MCF 10A (cell line): ENCODE measurements at places on chromosomes 4 and X.

DNA sequence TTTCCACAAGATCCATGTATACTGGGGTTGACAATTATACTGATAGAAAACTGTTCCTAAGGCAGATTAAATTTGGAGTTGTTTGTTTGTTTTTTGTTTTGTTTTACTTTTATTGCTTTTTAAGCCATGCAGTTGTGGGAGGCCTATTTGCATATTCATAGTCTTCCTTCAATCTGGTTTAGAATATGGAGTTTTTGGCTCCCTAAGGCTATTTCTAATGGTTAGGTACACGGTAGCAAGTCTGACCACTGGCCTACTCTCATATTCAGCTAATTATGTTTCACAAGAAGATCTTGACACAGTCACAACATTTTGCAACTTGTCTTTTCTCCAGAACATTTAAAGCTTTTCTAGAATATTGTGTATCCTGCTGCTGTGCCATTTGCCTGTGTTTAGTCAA, 725.5 kb downstream of the PCDH18 start:
- H3K4me1 ChIP-seq, result no peaks in the 10 kb centered on the region
- no peak overlapping the region for H3K4me3 ChIP-seq
- no peak overlapping the region for H3K27ac ChIP-seq
- H3K36me3 ChIP-seq, result no peaks in the 10 kb centered on the region
- H3K27me3 ChIP-seq, result no peaks in the 10 kb centered on the region

DNA sequence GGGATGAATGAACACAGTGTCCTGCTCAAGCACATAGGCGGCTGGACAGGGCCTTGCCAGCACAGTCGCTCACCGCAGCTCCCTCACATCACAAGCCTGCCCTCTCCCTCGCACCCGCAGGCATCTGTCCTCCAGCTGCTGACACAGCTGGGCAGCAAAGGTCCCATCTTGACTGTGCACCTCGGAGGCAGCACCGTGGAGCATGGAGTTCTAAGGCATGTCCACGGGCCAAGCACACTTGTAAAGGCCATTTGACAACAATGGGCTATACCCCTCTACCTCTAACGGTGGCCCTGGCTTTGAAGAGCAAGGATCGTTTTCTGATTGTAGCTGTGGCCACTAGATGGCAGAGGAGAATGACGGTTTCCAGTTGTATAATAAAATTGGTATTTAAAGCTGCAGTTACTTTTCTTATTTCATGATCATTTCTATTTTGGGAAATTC, 53.8 kb downstream of the APLN start:
- peaks cover 6% of the 10 kb centered on the region for H3K36me3 ChIP-seq
- no peak overlapping the region for H3K27ac ChIP-seq
- H3K4me1 ChIP-seq, result peaks cover 7% of the 10 kb centered on the region

DNA sequence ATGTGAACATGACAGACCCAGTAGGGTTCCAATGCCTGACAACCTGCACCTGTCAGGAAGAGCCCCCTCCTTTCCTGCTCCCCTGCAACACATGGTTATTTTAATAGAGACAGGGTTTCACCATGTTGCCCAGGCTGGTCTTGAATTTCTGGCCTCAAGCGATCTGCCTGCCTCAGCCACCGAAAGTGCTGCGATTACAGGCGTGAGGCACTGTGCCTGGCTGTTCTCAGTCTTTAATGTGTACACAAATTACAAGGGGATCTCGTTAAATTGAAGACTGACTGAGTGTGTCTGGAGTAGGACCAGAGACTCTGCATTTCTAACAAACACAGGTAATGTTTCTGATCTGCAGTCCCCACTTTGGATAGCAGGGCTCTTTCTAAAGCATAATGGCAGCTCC, 55.4 kb downstream of the NPNT start:
- no peak overlapping the region for H3K4me3 ChIP-seq
- DNase-seq, result no peak
- H3K27me3 ChIP-seq, result no peaks in the 10 kb centered on the region
- no peak overlapping the region for H3K27ac ChIP-seq
- no peaks in the 10 kb centered on the region for H3K36me3 ChIP-seq

GRCh38 chr4:48470137-48470536, 13.0 kb upstream of the SLC10A4 start:
- H3K4me1 ChIP-seq, result no peaks in the 10 kb centered on the region
- no peak overlapping the region for H3K27ac ChIP-seq
- no peaks in the 10 kb centered on the region for H3K36me3 ChIP-seq
- no peak overlapping the region for H3K4me3 ChIP-seq

GRCh38 chr4:90030953-90031352, 96.2 kb upstream of the CCSER1 start:
- peak; percentile 27 for DNase-seq
- H3K4me3 ChIP-seq, result no peak overlapping the region
- no peaks in the 10 kb centered on the region for H3K36me3 ChIP-seq
- H3K4me1 ChIP-seq, result peaks cover 6% of the 10 kb centered on the region

- no peaks in the 10 kb centered on the region for H3K27me3 ChIP-seq
- no peaks in the 10 kb centered on the region for H3K4me1 ChIP-seq
- no peak overlapping the region for H3K4me3 ChIP-seq
- H3K27ac ChIP-seq, result peak overlapping the region; percentile 54
Observed at GRCh38 chrX:18725310-18725943, 18.0 kb downstream of the PPEF1 start.

DNA sequence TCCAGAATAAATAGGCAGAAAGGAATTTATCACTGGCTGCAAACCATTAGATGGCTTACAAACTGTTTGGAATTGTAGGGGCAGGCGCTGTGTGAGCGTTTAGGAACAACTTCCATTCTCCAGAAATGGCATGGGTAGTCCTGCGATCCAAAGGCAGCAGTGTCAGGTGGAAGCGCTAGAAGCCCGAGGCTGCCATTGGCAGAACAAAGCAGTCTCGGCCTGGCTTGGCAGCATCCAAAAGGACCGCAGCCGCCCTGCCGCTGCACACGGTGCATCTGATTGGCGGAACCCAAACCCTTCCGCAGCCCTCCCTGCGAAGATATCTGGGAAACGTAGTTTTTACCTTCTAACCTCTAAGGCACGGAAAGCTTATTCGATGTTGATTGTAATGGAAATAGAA, 23.6 kb upstream of the YTHDC1 start:
- no peaks in the 10 kb centered on the region for H3K36me3 ChIP-seq
- H3K4me1 ChIP-seq, result peaks cover 35% of the 10 kb centered on the region
- H3K27ac ChIP-seq, result no peak overlapping the region
- peak; percentile 49 for DNase-seq
- peak overlapping the region; percentile 53 for H3K4me3 ChIP-seq

DNA sequence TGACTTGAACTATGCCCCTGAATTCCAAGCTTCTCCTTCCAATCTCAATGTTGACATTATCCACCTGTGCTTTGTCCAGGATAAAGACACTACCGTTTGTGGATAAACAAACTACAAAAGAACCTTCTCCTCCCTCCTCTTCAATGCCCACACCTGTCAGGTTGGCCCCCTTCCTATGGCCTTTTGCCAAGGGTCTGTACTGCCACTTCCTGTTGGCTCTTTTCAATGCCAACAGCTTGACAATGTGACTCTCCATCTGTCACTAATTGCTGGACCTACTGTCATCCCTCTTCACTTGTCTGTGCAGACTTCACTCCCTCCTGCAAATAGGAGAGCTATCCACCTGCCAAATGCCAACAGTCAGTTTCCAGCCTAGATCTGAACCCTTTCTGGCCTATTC, 35.8 kb upstream of the MID1 start:
- H3K27me3 ChIP-seq, result peaks cover 37% of the 10 kb centered on the region
- no peak overlapping the region for H3K4me3 ChIP-seq
- no peak overlapping the region for H3K27ac ChIP-seq
- no peaks in the 10 kb centered on the region for H3K4me1 ChIP-seq
- no peaks in the 10 kb centered on the region for H3K36me3 ChIP-seq
- no peak for DNase-seq

GRCh38 chr4:22202246-22202974, 253.8 kb upstream of the KCNIP4 start:
- no peaks in the 10 kb centered on the region for H3K27me3 ChIP-seq
- H3K4me1 ChIP-seq, result peaks cover 4% of the 10 kb centered on the region
- no peak overlapping the region for H3K27ac ChIP-seq
- no peaks in the 10 kb centered on the region for H3K36me3 ChIP-seq
- no peak for DNase-seq

- H3K27me3 ChIP-seq, result no peaks in the 10 kb centered on the region
- H3K27ac ChIP-seq, result no peak overlapping the region
- no peaks in the 10 kb centered on the region for H3K36me3 ChIP-seq
- DNase-seq, result no peak
- H3K4me3 ChIP-seq, result no peak overlapping the region
Observed at GRCh38 chr4:116082808-116083366, 969.5 kb upstream of the NDST4 start.

DNA sequence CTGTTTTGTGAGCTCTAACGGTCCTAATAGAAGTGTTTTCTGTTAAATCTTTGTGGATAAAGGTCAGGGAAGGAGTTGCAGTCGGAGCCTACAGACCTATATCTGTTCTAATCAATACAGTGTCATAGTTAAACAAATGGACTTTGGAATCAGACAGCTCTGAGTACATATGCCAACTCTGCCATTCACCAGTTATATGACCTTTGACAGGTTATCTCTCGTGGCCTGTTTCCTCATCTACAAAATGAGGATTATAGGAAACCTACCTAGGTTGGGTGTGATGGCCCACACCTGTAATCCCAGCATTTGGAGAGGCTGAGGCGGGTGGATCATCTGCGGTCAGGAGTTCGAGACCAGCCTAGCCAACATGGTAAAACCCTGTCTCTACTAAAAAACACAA, 89.7 kb downstream of the MID1IP1 start:
- DNase-seq, result no peak
- H3K36me3 ChIP-seq, result no peaks in the 10 kb centered on the region
- H3K27me3 ChIP-seq, result peaks cover 59% of the 10 kb centered on the region
- no peak overlapping the region for H3K27ac ChIP-seq

DNA sequence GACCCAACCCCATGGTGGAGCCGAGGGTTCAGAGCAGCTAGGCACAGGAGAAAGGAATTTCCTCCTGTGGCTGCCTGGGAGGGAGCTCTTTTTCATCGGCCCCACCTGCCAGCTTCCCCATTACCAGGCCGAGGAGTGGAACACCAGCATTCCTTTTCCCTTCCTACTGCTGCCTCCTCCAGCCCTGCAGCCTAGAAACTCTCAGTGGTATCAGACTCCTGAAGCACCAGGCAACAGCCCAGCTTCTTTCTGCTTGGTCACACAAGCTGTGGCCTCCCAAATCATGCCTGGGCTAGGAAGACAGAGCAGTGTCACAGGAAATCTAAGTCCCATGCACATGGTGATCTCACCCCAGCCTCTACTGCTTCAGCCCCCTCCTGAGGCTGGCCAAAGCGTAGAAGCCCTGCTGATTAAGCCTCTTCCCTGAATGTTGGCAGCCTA, 30.1 kb downstream of the RTL5 start:
- peaks cover 96% of the 10 kb centered on the region for H3K27me3 ChIP-seq
- DNase-seq, result no peak
- H3K36me3 ChIP-seq, result no peaks in the 10 kb centered on the region
- H3K4me3 ChIP-seq, result no peak overlapping the region
- no peak overlapping the region for H3K27ac ChIP-seq

GRCh38 chrX:66021401-66021764, 18.5 kb downstream of the VSIG4 start:
- no peaks in the 10 kb centered on the region for H3K27me3 ChIP-seq
- DNase-seq, result no peak
- H3K4me3 ChIP-seq, result no peak overlapping the region
- H3K27ac ChIP-seq, result no peak overlapping the region

- no peaks in the 10 kb centered on the region for H3K27me3 ChIP-seq
- no peak overlapping the region for H3K4me3 ChIP-seq
- no peak for DNase-seq
- H3K4me1 ChIP-seq, result peaks cover 9% of the 10 kb centered on the region
- no peaks in the 10 kb centered on the region for H3K36me3 ChIP-seq
- no peak overlapping the region for H3K27ac ChIP-seq
Observed at GRCh38 chr4:124090021-124090420, 622.5 kb downstream of the ANKRD50 start.

DNA sequence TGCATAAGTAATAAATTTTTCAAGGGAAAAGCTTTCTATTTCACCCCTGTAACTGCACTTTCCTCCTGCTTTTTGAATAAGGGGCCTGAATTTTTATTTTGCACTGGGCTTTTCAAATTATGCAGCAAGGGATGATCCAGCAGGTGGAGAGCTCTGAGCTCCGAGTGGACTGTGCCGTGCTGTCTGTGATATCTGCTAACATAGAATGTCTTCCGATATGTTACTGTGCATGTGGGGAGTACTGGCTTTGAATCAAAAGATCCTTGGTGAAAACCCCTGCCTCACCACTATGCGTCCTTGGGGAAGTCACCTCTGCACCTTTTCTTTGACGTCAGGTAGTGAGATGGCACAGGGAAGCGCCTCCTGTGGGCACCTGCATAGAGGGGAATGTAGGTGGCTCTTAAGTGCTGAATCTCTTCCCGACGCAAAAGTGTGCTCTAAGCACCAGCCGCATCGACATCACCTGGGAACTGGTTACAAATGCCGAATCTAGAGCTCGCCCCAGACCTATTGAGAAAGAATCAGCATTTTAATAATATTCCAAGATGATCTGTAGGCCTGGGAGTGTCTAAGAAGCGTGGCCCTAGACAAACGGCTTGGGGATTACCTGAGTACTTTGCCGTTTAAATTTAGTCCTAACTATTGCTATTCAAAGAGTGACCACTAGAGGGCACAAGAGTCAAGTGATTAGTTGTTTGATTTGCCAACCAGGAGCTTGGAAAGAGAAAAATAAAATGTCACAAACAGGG, 19.2 kb upstream of the WFS1 start:
- no peaks in the 10 kb centered on the region for H3K36me3 ChIP-seq
- H3K4me3 ChIP-seq, result no peak overlapping the region
- no peaks in the 10 kb centered on the region for H3K4me1 ChIP-seq
- DNase-seq, result peak; percentile 74
- H3K27ac ChIP-seq, result no peak overlapping the region

- H3K27me3 ChIP-seq, result no peaks in the 10 kb centered on the region
- no peak overlapping the region for H3K27ac ChIP-seq
- H3K36me3 ChIP-seq, result no peaks in the 10 kb centered on the region
- no peak overlapping the region for H3K4me3 ChIP-seq
- DNase-seq, result no peak
Observed at GRCh38 chrX:9765072-9765736, 443 bp downstream of the GPR143 start.

GRCh38 chr4:126227428-126227827, 912.7 kb downstream of the FAT4 start:
- H3K27ac ChIP-seq, result no peak overlapping the region
- H3K4me1 ChIP-seq, result no peaks in the 10 kb centered on the region
- H3K4me3 ChIP-seq, result no peak overlapping the region
- peaks cover 6% of the 10 kb centered on the region for H3K36me3 ChIP-seq

GRCh38 chrX:153816831-153817690, 13.3 kb downstream of the PDZD4 start:
- H3K4me3 ChIP-seq, result no peak overlapping the region
- peaks cover 26% of the 10 kb centered on the region for H3K27me3 ChIP-seq
- no peaks in the 10 kb centered on the region for H3K36me3 ChIP-seq
- DNase-seq, result no peak
- H3K4me1 ChIP-seq, result no peaks in the 10 kb centered on the region

GRCh38 chr4:56843421-56843899, 22.0 kb upstream of the SPINK2 start:
- DNase-seq, result no peak
- no peaks in the 10 kb centered on the region for H3K27me3 ChIP-seq
- H3K36me3 ChIP-seq, result no peaks in the 10 kb centered on the region
- no peak overlapping the region for H3K4me3 ChIP-seq
- no peak overlapping the region for H3K27ac ChIP-seq
- no peaks in the 10 kb centered on the region for H3K4me1 ChIP-seq

- H3K4me3 ChIP-seq, result peak overlapping the region; percentile 55
- DNase-seq, result peak; percentile 62
- H3K27ac ChIP-seq, result peak overlapping the region; percentile 81
- no peaks in the 10 kb centered on the region for H3K36me3 ChIP-seq
Observed at GRCh38 chr4:34181891-34182290, 2062.4 kb downstream of the ARAP2 start.
